ENCODE measurements at places on chromosomes 1 and 21. TPM values are rescaled to one million over a fixed set of nuclear protein-coding genes. Genes with fewer than 3 reads are reported as not detected.

SPATA45 gene
- not detected for total RNA-seq

HIVEP3 gene
- total RNA-seq = 20.4 TPM

TDRD10 gene
- not detected for total RNA-seq

S100A7 gene
- not detected for total RNA-seq

DNA sequence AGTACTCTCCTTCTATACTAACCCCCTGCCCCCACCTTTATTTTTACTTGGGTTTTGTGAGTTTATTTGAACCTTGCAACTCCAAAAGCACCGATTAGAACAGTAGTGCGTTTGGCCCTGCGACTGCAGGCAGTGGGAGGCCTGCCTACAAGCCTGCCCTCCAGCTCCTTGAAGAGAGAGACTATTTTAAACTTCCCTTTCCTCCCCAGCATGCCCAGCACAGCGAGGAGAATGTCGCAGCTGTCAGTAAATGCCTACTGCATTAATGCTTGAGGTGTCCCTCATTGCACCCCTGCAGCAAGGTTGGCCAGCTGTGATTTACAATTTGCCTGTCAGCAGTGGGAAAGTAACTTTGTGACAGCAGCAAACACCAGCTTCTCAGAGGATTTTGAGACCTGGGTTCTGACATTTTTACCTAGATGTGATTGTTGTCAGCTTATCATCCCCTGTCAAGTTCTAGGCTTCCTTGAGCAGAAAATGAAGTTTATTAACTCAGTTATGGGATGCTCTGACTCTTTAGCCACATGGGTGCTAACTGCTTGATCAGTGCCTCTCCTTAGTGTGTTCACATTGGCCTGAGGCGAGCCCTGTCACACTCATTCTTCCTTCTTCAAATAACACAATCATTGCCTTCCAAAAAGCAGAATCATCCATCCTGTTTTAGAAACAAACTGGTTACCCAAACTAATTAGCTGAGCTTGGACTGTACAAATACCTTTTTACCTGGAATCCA is 170.6 kb downstream of the PDE4B start:
- peaks cover 4% of the 10 kb centered on the region for H3K27me3 ChIP-seq
- H3K36me3 ChIP-seq = no peaks in the 10 kb centered on the region
- H3K4me1 ChIP-seq = no peaks in the 10 kb centered on the region

- peaks cover 15% of the 10 kb centered on the region for H3K27me3 ChIP-seq
- H3K27ac ChIP-seq = no peak overlapping the region
- no peak overlapping the region for H3K4me3 ChIP-seq
- H3K36me3 ChIP-seq = no peaks in the 10 kb centered on the region
- H3K4me1 ChIP-seq = no peaks in the 10 kb centered on the region
Measured at GRCh38 chr1:220516014-220516721, 11.8 kb upstream of the MARK1 start.

GRCh38 chr1:158355773-158356285 is 2.1 kb downstream of the CD1E start:
- no peak overlapping the region for H3K4me3 ChIP-seq
- no peak for DNase-seq
- H3K4me1 ChIP-seq = no peaks in the 10 kb centered on the region
- peaks cover 22% of the 10 kb centered on the region for H3K27me3 ChIP-seq
- H3K27ac ChIP-seq = no peak overlapping the region
- H3K36me3 ChIP-seq = no peaks in the 10 kb centered on the region

- no peak overlapping the region for H3K27ac ChIP-seq
- H3K4me1 ChIP-seq = no peaks in the 10 kb centered on the region
- no peak overlapping the region for H3K4me3 ChIP-seq
- H3K27me3 ChIP-seq = peaks cover 6% of the 10 kb centered on the region
- DNase-seq = no peak
Measured at GRCh38 chr1:36765785-36766300, 268.5 kb downstream of the GRIK3 start.

DNA sequence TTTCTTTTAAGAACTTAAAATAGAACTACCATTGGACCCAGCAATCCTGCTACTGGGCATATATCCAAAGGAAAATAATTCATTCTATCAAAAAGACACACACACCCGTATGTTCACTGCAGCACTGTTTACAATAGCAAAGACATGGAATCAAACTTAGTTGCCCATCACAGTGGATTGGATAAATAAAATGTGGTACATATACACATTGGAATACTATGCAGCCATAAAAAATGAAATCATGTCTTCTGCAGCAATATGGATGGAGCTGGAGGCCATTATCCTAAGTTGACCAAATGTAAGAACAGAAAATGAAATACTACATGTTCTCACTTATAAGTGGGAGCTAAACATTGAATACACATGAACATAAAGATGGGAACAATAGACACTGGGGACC is 585.3 kb upstream of the USP24 start:
- no peak overlapping the region for H3K27ac ChIP-seq
- H3K36me3 ChIP-seq = no peaks in the 10 kb centered on the region
- no peak for DNase-seq
- H3K27me3 ChIP-seq = peaks cover 3% of the 10 kb centered on the region
- no peaks in the 10 kb centered on the region for H3K4me1 ChIP-seq

GRCh38 chr1:243428617-243429342 is 172.9 kb downstream of the SDCCAG8 start:
- no peak overlapping the region for H3K4me3 ChIP-seq
- DNase-seq = no peak
- H3K4me1 ChIP-seq = no peaks in the 10 kb centered on the region
- no peak overlapping the region for H3K27ac ChIP-seq
- peaks cover 16% of the 10 kb centered on the region for H3K36me3 ChIP-seq

GRCh38 chr1:81437649-81438048 is 363.1 kb upstream of the ADGRL2 start:
- H3K27me3 ChIP-seq = no peaks in the 10 kb centered on the region
- no peak for DNase-seq
- no peaks in the 10 kb centered on the region for H3K4me1 ChIP-seq
- H3K27ac ChIP-seq = no peak overlapping the region
- H3K36me3 ChIP-seq = no peaks in the 10 kb centered on the region

Measured in activated CD8-positive, alpha-beta T cell treated with anti-CD3 and anti-CD28 coated beads for 36 hours (primary cell).